ENCODE measurements at places on chromosomes 3 and 15.

DNA sequence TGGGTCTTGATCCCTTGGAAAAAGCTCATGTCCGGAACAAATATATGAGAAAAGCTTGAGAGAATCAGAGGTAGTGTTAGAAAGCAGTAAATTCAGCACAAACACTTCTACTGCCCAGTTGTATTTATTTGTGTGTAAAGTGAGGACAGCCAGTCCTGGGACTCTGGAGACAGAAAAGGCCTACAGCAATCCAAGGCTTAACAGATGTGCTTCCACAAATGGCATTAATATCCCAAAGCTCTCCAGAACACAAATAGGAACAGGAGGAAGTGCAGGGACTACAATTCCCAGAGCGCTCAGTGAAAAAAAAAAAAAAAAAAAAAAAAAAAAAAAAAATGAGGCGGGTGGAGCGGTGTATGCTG, 390 bp upstream of the AP2M1 start:
- DNase-seq = no peak

GRCh38 chr3:97161169-97161568, 346.8 kb downstream of the EPHA6 start:
- no peak for DNase-seq

DNA sequence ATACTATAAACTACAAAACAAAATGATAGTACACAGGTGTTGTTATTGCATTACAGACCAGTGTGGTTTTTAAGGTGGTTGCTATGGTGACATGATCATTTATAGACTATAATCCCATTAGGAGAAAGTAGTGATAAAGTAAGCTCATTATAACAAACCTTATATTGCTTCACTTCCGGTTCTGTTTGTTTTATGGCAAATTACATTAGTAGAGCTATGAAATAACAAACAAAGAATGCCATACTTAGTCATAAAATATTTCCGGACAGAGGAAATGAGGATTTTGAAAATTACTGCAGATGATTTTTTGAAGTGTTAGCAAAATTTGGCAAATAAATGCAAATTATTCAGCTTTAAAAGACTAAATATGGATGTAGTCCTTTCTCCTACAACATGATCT, 640.4 kb upstream of the ARPP21 start:
- DNase-seq = no peak

GRCh38 chr15:99105514-99106341, 848 bp downstream of the SYNM start:
- DNase-seq = no peak

GRCh38 chr15:78873793-78874765, 1.4 kb downstream of the MORF4L1 start:
- peak; percentile 47 for DNase-seq

GRCh38 chr3:31973081-31973480, 8.0 kb downstream of the OSBPL10 start:
- DNase-seq = no peak

GRCh38 chr15:71601038-71601834, 209.1 kb upstream of the NR2E3 start:
- no peak for DNase-seq

GRCh38 chr3:32106929-32107362, 526 bp downstream of the GPD1L start:
- DNase-seq = peak; percentile 40

- DNase-seq = no peak
Measured at GRCh38 chr3:8403996-8404395, 97.6 kb upstream of the LMCD1 start.

GRCh38 chr3:40504636-40505430, 1.0 kb upstream of the ZNF620 start:
- DNase-seq = no peak

GRCh38 chr3:32562640-32563039, 8.0 kb downstream of the DYNC1LI1 start:
- DNase-seq = no peak
